ENCODE measurements at places on chromosomes 16 and 17. TPM values are rescaled to one million over a fixed set of nuclear protein-coding genes. Genes with fewer than 3 reads are reported as not detected.

GRCh38 chr17:75848523-75849278 is 4.5 kb upstream of the UNC13D start:
- peaks cover 9% of the 10 kb centered on the region for H3K36me3 ChIP-seq
- DNase-seq: peak; percentile 93
- H3K27me3 ChIP-seq: no peaks in the 10 kb centered on the region

GRCh38 chr17:74305865-74306654 is 20.0 kb upstream of the KIF19 start:
- no peak for DNase-seq
- H3K27me3 ChIP-seq: peaks cover 4% of the 10 kb centered on the region
- H3K36me3 ChIP-seq: no peaks in the 10 kb centered on the region
- H3K4me3 ChIP-seq: no peak overlapping the region
- no peak overlapping the region for H3K27ac ChIP-seq
- peaks cover 3% of the 10 kb centered on the region for H3K4me1 ChIP-seq

DNA sequence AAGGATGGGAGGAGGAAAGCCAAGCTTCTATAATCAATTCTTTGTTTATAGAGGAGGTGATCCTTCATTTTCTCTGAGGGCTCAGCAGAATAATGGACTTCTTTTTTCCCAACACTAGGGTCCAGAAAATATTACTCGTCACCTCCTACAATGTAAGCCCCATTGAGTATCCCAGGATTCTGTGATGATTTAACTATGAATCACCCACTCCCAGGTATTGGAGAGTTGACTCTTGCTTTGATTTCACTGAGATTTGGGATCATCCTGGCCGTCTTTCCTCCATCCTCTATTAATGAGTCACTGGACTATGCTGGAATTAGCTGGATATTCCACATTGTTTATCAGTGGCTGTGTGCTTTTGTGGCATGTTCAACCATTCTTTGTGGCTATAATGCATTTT is 452.0 kb downstream of the NPIPA7 start:
- no peak for DNase-seq
- peaks cover 10% of the 10 kb centered on the region for H3K27me3 ChIP-seq
- no peak overlapping the region for H3K27ac ChIP-seq
- no peaks in the 10 kb centered on the region for H3K4me1 ChIP-seq

DNA sequence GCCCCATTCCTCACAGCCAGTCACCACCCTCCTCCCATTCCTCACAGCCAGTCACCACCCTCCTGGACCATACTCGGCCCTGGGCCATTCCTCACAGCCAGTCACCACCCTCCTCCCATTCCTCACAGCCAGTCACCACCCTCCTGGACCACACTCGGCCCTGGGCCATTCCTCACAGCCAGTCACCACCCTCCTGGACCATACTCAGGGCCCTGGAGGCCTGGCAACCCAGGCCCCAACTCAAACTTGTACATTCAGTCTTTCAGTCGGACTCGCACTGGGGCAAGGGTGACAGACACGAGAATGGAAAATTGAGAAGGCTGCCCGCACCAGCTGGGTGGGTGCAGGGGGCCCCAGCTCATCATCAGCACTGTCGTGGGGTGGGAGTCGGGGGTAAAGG is 30.4 kb upstream of the FOXK2 start:
- no peak overlapping the region for H3K27ac ChIP-seq
- H3K27me3 ChIP-seq: no peaks in the 10 kb centered on the region
- peaks cover 6% of the 10 kb centered on the region for H3K36me3 ChIP-seq
- DNase-seq: no peak
- H3K4me3 ChIP-seq: no peak overlapping the region

DNA sequence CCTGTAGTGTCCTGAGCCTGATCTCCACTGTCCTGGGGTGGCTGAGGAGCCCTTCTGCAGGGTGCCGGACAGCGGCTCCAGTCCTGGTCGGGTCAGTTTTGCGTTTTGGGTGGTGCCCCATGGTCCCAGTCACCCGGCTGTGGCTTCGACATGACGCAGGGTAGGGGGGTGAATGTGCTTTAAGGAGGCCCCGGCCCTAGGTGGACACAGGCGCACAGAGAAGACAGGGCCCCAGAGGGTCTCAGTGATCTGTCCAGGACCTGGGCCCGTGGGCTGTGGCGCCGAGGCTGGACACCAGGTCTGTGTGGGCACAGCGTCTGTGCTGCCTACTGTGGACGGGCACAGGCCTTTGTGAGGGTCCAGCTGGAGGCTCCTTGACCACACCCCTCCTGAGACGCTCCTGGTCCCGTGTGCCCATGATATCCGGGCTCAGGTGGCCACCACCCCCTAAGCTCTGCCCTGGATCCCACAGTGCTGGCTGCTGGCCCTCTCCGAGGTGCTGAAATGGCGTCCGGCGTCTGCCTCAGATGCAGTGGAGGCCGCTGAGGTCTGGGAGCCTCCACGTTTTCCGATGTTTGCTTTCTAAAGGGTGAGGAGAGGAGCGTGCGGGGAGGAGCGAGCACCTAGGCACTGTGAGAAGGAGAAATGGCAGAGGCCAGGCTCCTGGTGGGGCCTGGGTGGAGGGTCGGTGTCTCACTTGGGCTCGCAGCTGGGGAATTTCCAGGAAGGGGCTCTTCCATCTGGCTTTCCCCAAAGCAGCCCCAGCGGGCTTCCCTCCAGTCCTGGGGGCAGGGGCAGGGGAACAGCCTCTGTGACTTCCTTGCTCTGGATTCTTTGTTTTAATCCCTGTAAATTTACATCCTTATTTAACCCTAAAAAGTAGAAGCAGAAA is 56.1 kb upstream of the ACSF3 start:
- peak; percentile 56 for DNase-seq
- H3K27ac ChIP-seq: no peak overlapping the region
- H3K36me3 ChIP-seq: no peaks in the 10 kb centered on the region

GRCh38 chr17:41835800-41836549 is at the start of gene NT5C3B:
Gene NT5C3B, minus strand, starts transcription at chr17:41836232. Its CDS starts 39 bp downstream, at chr17:41836193.
- H3K36me3 ChIP-seq: peaks cover 4% of the 10 kb centered on the region
- peak within 1 kb of the TSS; percentile 80 for H3K4me3 ChIP-seq
- DNase-seq: peak; percentile 52

GRCh38 chr17:11935734-11936406 is 61.4 kb downstream of the ZNF18 start:
- H3K36me3 ChIP-seq: no peaks in the 10 kb centered on the region
- peaks cover 4% of the 10 kb centered on the region for H3K27me3 ChIP-seq
- no peak overlapping the region for H3K27ac ChIP-seq
- H3K4me1 ChIP-seq: no peaks in the 10 kb centered on the region

DNA sequence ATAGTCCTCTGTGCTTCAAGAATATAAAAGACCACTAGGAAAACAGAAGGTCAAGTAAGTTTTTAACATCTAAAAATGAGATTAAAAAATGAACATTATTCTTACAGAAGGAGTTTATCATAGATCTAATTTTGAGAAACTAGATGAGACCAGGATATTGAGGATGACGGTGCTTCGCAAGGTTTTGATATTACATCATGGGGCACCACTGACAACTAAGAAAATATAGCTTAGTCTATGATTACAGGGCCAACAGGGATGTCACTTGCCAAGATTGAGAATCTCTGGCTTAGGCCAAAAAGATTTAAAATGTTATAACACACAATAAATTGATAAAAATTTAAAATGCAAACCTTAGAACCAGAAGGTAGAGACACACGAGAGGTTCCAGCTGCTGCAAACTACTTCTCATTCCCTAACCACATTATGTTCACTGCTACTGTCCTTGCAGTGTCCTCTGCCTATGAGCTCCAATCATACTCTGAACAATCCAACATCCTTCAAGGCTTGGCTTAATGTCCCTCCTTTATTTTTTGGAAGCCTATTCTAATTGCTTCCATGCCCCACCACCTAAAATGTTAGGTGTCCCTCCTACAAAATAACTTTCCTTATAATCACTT is 33.2 kb downstream of the USP32 start:
- H3K27ac ChIP-seq: no peak overlapping the region
- H3K36me3 ChIP-seq: no peaks in the 10 kb centered on the region
- H3K4me3 ChIP-seq: no peak overlapping the region
- H3K4me1 ChIP-seq: peaks cover 36% of the 10 kb centered on the region

- no peak for DNase-seq
- H3K27ac ChIP-seq: no peak overlapping the region
- H3K4me3 ChIP-seq: no peak overlapping the region
- peaks cover 31% of the 10 kb centered on the region for H3K4me1 ChIP-seq
- peaks cover 2% of the 10 kb centered on the region for H3K36me3 ChIP-seq
These were observed 23.7 kb upstream of the CYLD start for GRCh38 chr16:50718061-50718760.

ARMC5 gene
- total RNA-seq: 6.7 TPM

USH1G gene
- total RNA-seq: not detected
